Mesendoderm (in vitro differentiated cells): ENCODE measurements at places on chromosomes 7 and 10.

GRCh38 chr10:50928190-50928552 lies 42.7 kb upstream of the A1CF start:
- no peak for DNase-seq

- DNase-seq, result no peak
These were observed 141.1 kb upstream of the ASAH2 start for GRCh38 chr10:50392426-50392825.

DNA sequence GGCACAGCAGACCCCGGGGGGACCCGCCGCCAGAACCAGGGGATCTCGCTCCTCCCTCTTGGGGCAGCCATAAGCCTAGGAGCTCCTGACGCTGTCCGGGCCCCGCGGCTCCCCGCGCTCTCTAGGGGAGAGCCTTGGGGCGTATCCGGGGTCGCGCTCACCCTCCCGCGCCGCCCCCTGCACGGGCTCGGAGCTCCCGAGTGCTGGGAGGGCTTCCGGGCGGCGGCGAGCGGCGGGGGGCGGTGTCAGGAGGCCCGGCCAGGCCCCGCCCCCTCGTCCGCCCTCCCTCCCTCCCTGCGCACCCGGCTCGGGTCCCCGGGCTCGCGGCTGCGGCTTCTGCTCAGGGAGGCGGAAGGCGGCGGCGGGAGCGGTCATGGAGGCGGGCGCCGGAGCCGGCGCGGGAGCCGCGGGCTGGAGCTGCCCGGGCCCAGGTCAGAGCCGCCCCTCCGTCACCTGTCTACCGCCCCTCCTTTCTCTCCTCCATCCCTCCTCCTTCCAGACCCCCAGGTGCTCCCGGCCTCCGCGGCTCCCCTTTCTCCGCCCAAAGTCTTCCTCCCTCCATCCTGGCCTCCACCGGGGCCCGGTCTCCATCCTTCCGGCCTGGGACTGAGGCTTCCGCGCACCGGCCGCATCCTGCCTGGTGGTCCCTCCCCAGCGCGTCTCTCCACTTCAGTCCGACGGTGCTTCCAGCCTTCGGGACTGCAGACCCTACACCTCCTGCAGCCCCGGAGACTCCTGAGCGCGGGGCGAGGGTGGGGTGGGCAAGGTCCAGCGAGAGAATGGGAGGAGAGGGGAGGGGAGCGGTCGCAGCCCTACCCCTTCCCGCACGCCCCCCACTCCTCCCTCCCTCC lies at the start of gene CCDC136:
Gene CCDC136, plus strand, starts transcription at position 848 of the 851 bp plus-strand sequence. CDS start 444 bp downstream, outside the sequence.
- peak; percentile 68 for DNase-seq

DNA sequence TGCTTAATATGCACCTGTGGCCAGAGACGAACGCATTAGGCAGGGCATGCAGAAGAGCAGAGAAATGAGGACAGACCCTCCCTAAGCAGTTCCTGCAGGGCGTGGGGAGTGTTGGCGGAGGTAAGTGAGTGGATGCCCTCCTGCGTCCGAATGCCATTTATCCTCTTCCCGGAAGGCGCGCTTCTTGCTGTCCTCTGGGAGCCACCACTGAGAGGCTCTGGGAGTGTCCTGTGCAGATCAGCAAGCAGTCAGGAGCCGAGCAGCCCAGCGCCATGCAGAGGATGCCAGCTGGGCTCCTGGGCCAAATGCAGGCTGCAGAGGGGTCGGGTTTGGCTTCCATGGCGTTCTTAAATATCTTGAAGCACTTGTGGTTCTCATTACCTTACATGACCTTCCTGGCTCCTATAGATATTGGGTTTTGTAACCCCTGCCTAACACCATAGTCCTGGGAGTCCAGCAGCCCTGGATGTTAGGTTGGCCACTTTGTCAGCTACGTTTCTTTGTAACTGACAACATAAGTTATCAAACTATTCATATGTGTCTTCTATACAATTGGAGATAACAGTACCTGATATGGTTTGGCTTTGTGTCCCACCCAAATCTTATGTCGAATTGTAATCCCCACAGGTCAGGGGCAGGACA lies 30.0 kb upstream of the SLIT1 start:
- DNase-seq, result peak; percentile 35

- no peak for DNase-seq
These were observed 140.4 kb downstream of the NRBF2 start for GRCh38 chr10:63273577-63273976.

GRCh38 chr10:7587168-7587864 lies 79.5 kb downstream of the ITIH5 start:
- no peak for DNase-seq

DNA sequence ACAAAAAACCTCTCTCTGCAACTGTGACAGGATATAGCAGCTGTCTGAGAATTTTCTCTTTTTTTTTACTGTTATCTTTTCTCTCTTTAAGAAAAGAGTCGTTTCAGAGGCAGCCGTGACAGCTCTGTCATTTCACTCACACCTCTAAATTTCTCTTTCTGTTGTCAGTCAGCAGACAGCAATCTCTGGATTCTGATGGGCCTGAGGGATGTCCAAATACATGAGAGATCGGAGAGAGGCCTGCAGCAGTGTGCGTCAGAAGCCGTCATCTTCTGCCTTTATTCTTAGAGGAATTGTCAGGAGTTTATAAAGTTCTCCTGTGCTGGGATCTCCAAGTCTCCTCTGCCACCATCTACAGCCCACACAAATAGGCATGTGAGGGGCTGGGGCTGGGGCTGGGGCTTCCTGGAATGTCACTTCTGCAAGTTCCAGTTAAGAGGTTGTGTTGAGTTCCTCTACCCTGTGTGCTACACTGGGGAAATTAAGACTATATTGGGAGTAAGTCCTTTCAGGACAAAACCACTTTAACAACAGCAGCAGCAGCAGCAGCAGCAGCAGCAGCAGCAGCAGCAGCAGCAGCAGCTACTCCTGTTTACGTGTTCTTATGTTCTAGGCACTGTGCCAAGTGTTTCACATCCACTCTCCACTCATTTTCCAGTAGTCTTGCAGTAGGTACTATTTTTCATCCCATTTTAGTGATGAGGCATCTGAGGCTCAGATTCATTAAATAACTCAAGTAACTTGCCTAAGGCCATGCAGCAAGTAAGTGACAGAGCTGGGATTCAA lies 541.3 kb downstream of the LRMDA start:
- no peak for DNase-seq

GRCh38 chr10:92662848-92663247 lies 26.9 kb upstream of the HHEX start:
- peak; percentile 36 for DNase-seq

GRCh38 chr7:46850563-46851330 lies 731.2 kb downstream of the TNS3 start:
- no peak for DNase-seq

- no peak for DNase-seq
These were observed 82.9 kb downstream of the KIAA1549 start for GRCh38 chr7:138898255-138898654.

GRCh38 chr10:62861507-62861906 lies 45.3 kb upstream of the EGR2 start:
- DNase-seq, result no peak

GRCh38 chr7:149865437-149865836 lies 8.3 kb upstream of the ATP6V0E2 start:
- DNase-seq, result no peak

DNA sequence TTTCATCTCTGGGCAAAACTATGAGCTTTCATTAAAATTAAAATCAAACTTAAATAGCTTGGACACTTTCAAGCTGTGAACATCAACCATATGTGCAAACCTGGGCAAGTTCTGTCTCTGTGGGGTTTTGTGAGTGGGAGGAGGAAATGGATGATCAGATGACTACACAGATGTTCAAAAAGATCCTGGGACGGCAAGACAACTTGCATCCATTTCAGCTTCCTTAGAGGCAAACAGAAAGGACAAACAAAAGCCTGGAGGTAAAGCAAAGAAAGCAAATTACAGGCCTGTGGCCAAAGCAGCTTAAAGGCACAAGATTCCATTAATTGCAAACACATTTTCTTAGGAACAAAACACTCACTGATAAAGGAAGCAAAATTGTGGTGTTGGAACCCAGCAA lies 222.2 kb downstream of the NEBL start:
- DNase-seq, result no peak

- peak; percentile 16 for DNase-seq
These were observed 13.4 kb downstream of the NOC3L start for GRCh38 chr10:94349327-94349726.
